ENCODE measurements at places on chromosomes 13 and 19. TPM values are rescaled to one million over a fixed set of nuclear protein-coding genes. Genes with fewer than 3 reads are reported as not detected.

GRCh38 chr19:10961073-10961860 lies 437 bp downstream of the SMARCA4 start:
- peak overlapping the region; percentile 97 for H3K4me3 ChIP-seq
- H3K27ac ChIP-seq, result peak overlapping the region; percentile 94
- peaks cover 4% of the 10 kb centered on the region for H3K4me1 ChIP-seq
- no peaks in the 10 kb centered on the region for H3K36me3 ChIP-seq

GRCh38 chr19:5081443-5082161 lies 112.7 kb downstream of the KDM4B start:
- no peak overlapping the region for H3K4me3 ChIP-seq

GRCh38 chr13:40189898-40190630 lies 476.4 kb downstream of the FOXO1 start:
- H3K4me3 ChIP-seq, result no peak overlapping the region
- H3K27me3 ChIP-seq, result no peaks in the 10 kb centered on the region
- peak overlapping the region; percentile 42 for H3K27ac ChIP-seq
- no peak for DNase-seq

DNA sequence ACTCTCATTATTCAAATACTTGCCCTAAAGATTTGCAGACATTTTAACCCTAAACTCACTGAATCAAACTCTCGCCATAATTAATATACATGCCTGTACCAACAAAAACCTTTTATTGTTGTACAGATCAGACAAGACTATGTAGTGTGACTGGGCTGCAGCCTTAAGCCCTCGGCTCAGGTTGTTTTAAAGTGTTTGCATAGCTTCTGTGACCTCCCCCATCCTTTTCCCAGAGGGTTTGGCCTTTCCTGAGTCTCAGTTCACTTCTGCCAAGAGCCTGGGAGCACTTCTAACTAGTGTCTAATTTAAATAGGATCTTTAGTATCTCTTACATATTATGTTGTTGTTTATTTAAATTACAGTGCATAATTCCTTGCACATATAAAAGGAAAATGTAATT lies 158.2 kb downstream of the HS6ST3 start:
- no peak for DNase-seq
- H3K36me3 ChIP-seq, result no peaks in the 10 kb centered on the region
- H3K4me1 ChIP-seq, result no peaks in the 10 kb centered on the region
- no peaks in the 10 kb centered on the region for H3K27me3 ChIP-seq

DNA sequence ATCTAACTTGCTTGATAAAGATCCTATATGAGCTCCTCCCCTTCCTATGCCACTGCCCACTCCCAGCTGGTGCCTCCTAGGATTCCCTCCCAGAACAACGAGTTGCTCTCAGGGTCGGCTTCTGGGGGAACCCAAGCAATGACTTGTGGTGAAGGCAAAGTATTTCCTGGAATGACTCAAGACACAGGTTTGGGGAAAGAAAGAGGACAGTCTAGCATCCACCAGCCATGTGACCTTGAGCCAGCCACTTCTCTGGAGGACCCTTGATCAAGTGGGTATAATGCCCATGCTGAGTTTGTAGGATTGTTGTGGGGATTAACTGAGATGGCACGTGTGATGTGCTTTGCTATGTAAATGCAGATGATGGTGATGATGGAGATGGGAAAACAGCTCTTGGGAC lies 33.0 kb downstream of the MBD3L2B start:
- H3K27ac ChIP-seq, result no peak overlapping the region
- no peaks in the 10 kb centered on the region for H3K4me1 ChIP-seq
- no peaks in the 10 kb centered on the region for H3K27me3 ChIP-seq
- DNase-seq, result no peak

DNA sequence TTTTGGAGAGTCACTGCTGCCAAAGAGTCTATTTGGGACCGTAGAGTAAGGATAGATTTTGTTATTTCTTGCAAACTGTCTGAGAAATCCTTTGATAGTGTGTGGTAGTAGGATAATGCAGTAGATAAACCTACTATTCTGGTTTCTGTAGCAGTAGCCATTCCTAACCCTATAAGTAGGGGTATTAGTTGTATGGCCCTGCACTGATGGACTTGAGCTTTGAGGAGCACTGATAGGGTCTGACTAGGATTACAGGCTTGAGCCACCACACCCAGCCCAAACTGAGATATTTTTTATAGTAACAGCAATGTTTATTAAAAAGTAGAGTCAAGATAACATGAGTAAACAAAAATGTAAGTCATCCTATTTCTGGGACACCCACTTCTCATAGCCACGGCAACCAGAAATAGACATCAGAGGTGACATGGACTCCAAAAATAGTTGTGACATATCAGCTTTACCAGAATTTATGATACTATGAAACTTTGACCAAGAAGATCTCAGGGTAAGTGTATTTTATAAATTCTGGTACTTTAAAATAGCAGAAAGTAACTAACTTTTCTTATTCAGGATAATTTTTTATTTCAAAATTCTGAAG lies 479.1 kb downstream of the SUCLA2 start:
- H3K36me3 ChIP-seq, result no peaks in the 10 kb centered on the region
- no peaks in the 10 kb centered on the region for H3K4me1 ChIP-seq
- no peak for DNase-seq
- no peak overlapping the region for H3K27ac ChIP-seq
- no peak overlapping the region for H3K4me3 ChIP-seq

- H3K36me3 ChIP-seq, result peaks cover 14% of the 10 kb centered on the region
- H3K27ac ChIP-seq, result no peak overlapping the region
- DNase-seq, result no peak
- no peak overlapping the region for H3K4me3 ChIP-seq
- H3K27me3 ChIP-seq, result no peaks in the 10 kb centered on the region
Measured at GRCh38 chr19:52065399-52065798, 16.8 kb upstream of the ZNF432 start.

DNA sequence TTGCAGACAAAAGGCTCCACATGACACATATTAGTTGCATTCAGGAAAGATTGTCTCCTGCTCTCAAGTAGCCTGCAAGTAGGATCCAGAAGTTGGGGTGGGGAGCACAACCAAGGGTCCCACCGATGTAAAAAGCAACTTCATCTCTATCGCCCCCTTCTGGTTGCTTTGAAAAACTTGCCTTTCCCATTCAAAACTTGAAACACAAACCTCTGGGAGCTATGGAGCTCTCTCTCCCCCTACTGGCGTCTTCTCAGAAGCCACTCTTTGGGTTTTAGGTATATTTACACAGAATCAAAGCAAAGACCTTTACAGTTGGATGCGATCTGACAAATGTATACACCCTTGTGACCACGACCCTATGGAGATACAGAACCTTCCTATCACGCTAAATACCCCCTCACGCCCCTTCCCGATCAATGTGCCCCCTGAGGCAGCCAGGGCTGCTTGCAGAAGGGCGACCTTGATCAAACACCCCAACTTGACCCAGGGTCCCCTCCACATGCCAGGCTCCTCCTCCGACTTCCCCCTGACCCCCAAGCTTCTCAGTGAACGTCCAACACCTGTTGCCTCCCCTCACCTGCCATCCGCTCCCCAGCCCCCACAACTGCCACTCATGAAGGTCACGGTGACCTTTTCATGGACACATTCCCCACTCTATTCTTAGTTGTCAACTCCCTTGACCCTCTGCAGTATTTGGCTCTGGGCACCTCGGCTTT lies 10.1 kb downstream of the NOSIP start:
- H3K4me3 ChIP-seq, result no peak overlapping the region
- peak; percentile 53 for DNase-seq
- no peak overlapping the region for H3K27ac ChIP-seq
- no peaks in the 10 kb centered on the region for H3K36me3 ChIP-seq

DNA sequence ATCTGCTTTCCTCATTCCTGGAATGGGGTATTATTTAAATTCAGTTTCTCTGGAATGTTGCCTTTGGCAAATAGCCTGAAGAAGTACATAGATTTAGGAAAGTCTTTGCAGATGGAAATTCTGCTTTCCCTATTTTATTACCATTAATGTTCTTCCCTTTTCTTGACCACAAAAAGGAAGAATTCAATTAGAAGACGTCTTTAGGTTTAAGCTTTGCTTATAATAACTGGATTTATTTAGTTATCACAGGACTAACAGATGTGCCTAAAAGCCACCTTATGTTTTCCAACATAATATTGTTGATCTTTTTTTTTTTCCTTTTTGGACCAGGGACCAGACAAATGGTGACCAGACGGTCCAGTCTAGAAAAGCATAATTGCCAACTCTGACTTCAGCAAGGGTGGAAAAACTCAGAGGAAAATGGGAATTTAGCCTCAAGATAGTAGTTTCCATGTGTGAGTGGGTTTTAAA lies 210.1 kb upstream of the SPRY2 start:
- DNase-seq, result no peak
- H3K36me3 ChIP-seq, result no peaks in the 10 kb centered on the region
- H3K27ac ChIP-seq, result peak overlapping the region; percentile 0
- no peaks in the 10 kb centered on the region for H3K27me3 ChIP-seq

The TLE6 gene
- 5.9 TPM for total RNA-seq

The PCSK4 gene
- 8.1 TPM for total RNA-seq

The EPN1 gene
- total RNA-seq, result 160 TPM

The KLK11 gene
- total RNA-seq, result 67.7 TPM

The PTH2 gene
- total RNA-seq, result not detected

The NR1H2 gene
- total RNA-seq, result 129 TPM
